MG63 (cell line): ENCODE measurements at places on chromosomes 13 and 19. TPM values are rescaled to one million over a fixed set of nuclear protein-coding genes. Genes with fewer than 3 reads are reported as not detected.

The FGF14 gene
- total RNA-seq = not detected in 2 replicates

GRCh38 chr13:93726173-93726957 is 499.8 kb downstream of the GPC6 start:
- DNase-seq = no peak

DNA sequence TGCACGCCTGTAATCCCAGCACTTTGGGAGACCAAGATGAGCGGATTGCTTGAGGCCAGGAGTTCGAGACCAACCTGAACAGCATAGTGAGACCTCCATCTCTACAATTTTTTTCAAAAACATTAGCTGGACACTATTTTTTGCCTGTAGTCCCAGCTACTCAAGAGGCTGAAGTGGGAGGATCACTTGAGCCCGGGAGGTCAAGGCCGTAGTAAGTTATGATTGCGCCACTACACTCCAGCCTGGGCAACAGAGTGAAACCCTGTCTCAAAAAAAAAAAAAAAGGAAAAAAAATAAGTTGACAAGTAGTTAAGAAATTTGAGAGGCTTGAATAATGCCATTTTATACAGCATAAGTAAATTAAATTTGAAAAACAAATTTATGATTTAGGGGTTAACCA is 330.6 kb downstream of the MYO16 start:
- DNase-seq = no peak

- DNase-seq = no peak
These were observed 169.2 kb upstream of the IRS2 start for GRCh38 chr13:109955598-109955997.

DNA sequence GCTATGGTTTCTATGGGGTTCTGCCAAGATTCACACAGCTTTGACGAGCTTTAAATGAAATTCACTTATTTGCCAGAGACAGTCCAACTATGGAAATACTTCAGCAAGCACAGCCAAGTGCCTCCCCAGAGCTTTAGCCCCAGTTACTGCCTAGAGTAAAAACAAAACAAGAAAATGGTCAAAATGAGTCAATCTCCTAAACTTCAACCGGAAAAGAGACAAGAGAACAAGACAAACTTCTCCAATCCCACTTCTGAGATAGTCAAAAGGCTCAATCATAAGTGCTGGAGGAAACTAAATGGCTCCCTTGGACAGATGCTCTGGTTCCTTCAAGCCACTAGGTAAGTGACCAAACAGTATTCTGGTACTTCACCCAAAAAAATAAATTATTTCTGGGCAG is 65.8 kb downstream of the KATNAL1 start:
- DNase-seq = no peak
